ENCODE measurements at places on chromosomes 11 and 22. TPM values are rescaled to one million over a fixed set of nuclear protein-coding genes. Genes with fewer than 3 reads are reported as not detected.
A peak's percentile ranks its signal among the peaks of the same experiment; 100 is the strongest.

DNA sequence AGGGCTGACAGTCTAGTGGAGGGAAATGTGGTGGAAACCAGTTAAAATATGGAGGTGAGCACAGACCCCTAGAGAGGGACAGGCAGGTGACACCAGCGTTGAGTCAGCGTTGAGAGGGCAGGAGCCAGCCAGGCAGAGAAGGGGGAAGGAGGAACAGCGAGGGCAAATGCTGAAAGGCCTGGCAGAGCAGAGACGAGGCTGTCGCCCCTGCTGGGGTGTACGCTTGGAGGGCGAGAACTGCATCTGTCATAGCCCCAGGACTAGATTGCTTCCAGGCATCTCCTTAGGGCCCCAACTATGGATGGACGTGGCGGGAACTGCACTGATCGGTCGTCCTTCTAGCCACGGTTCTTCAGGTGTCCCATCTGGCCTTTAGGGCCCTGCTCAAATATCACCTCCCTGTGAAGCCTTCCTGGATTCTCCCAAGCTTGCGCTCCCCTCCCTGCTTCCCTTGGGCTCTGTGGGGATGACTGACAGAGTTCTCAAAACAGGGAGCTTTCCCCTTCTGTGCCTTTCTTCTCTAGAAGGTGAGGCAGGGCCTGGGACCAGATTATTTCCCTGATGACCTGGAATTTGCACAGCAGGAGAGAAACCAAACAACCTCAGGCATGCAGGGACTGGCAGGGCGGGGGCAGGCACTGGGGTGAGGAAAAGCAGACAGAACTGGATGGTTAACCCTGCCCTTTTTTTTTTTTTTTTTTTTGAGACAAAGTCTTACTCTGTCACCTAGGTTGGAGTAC lies 11.1 kb downstream of the SYNGR1 start:
- no peak for DNase-seq
- no peaks in the 10 kb centered on the region for H3K27me3 ChIP-seq
- H3K27ac ChIP-seq, result no peak overlapping the region

DNA sequence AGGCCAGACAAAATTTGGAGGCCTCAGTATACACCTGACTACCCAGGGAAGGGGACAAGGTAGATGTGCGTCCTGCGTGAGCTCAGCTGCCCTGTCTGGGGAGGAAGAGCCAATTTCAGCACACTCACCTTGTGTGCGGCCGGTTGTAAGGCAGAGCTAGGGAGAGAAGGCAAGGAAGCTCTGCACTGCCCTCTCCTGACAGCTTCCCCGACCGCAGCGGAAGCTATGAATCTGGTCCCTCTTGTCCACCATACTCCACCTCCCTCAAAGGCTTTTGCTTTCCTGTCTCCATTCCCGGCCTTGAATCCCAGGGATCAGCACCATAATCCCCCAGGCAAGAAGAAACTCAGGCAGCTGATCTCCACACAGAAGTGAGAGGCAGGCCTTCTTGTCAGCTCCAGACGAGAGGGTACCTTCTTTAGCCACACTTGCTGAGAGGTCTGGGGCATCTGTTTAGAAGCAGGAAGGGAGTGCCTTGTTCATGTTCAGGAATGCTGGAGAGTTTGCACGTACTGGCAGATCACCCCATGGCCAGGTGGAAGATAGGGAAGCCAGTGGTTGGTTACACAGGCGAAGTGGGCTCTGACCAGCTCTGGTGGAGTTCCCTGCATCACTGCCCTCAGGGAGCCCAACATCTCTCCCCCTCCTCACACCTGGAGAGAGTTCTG lies 62.5 kb downstream of the FEZ1 start:
- no peak overlapping the region for H3K4me3 ChIP-seq
- DNase-seq, result peak; percentile 69
- H3K4me1 ChIP-seq, result peaks cover 4% of the 10 kb centered on the region

- no peaks in the 10 kb centered on the region for H3K4me1 ChIP-seq
- no peak for DNase-seq
- no peak overlapping the region for H3K27ac ChIP-seq
- H3K4me3 ChIP-seq, result no peak overlapping the region
- H3K27me3 ChIP-seq, result no peaks in the 10 kb centered on the region
Measured at GRCh38 chr22:31625661-31626426, 36.2 kb downstream of the PISD start.

DNA sequence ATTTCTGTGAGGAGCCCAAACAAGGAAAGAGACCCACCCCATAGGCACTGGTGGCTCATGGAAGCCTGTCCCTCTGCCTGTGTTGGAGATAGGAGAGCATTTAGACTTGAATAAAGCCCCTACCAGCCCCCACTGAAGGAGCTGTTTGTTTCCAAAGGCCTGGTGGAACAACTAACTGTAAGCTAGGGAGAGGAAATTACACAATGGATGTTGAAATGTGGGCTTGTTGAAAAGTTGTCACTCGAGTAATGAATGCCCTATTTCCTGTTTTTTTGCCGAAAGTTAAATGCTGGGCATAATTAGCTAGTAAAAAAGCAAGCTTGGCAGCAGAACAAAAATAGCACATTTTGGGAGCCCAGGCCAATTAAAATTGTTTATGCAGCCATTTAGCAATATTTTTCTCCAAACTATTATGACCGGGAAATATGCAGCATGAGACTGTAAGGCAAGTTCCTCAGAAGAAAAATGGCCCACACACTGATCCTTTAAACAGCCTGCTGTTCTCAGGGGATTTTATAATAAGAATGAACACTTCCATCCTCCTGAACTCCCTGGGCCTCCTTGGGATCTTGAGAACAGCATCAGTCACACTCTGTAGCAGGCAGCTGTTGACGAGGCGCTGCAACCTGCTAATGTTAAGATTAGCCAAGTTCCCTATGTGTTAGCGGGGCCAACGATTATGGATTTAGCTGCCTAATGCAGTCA lies 38.6 kb upstream of the LMO2 start:
- H3K4me1 ChIP-seq, result peaks cover 18% of the 10 kb centered on the region
- no peak overlapping the region for H3K27ac ChIP-seq
- no peaks in the 10 kb centered on the region for H3K36me3 ChIP-seq
- no peak for DNase-seq

DNA sequence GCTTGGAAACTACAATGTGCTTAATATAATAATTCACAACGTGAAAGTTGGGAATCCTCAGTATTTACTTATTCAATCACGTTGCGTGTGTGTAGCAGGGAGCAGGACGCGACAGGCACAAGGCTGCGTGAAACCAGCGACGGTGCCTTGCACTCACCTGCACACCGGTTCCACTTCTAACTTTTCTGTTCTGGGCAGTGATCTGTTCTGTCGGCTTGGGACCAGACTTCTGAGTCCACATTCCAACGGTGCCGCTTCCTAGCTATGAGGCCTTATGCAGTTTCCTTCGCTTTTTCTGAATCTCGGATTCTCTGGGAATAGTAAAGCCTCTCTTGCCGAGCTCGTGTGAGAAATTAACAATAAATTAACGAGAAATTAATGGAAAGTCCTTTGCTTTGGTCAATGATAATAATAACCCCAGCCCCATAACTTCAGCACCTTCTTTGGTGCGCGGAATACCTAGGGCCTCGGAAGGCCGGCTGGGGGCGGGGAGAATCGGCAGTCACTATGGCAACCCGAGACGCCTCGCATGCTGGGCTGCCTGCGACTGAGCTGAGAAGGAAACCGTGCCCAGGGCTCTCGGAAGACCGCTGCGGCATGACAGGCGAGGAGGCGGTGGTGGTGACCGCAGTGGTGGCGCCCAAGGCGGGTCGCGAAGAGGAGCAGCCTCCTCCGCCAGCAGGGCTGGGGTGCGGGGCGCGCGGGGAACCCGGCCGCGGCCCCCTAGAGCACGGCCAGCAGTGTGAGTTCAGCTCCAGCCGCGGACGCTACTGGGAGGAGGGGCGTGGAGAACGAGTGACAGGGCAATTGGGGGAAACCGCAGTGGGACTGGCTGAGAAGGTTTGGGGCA lies at the start of gene C11orf97:
TSS of gene C11orf97 (plus strand) at position 530 of the 850 bp plus-strand sequence. CDS start at position 598, 68 bp downstream.
- no peaks in the 10 kb centered on the region for H3K36me3 ChIP-seq
- H3K27ac ChIP-seq, result no peak within 1 kb of the TSS
- no peaks in the 10 kb centered on the region for H3K27me3 ChIP-seq
- peak within 1 kb of the TSS; percentile 80 for H3K4me3 ChIP-seq
- DNase-seq, result peak; percentile 82

GRCh38 chr22:32958001-32958400 lies 100.2 kb downstream of the SYN3 start:
- peak; percentile 36 for DNase-seq
- H3K4me1 ChIP-seq, result no peaks in the 10 kb centered on the region
- no peaks in the 10 kb centered on the region for H3K27me3 ChIP-seq
- H3K36me3 ChIP-seq, result no peaks in the 10 kb centered on the region

GRCh38 chr11:3775736-3776406 lies 21.5 kb downstream of the NUP98 start:
- H3K27ac ChIP-seq, result no peak overlapping the region
- no peaks in the 10 kb centered on the region for H3K27me3 ChIP-seq
- no peak overlapping the region for H3K4me3 ChIP-seq

DNA sequence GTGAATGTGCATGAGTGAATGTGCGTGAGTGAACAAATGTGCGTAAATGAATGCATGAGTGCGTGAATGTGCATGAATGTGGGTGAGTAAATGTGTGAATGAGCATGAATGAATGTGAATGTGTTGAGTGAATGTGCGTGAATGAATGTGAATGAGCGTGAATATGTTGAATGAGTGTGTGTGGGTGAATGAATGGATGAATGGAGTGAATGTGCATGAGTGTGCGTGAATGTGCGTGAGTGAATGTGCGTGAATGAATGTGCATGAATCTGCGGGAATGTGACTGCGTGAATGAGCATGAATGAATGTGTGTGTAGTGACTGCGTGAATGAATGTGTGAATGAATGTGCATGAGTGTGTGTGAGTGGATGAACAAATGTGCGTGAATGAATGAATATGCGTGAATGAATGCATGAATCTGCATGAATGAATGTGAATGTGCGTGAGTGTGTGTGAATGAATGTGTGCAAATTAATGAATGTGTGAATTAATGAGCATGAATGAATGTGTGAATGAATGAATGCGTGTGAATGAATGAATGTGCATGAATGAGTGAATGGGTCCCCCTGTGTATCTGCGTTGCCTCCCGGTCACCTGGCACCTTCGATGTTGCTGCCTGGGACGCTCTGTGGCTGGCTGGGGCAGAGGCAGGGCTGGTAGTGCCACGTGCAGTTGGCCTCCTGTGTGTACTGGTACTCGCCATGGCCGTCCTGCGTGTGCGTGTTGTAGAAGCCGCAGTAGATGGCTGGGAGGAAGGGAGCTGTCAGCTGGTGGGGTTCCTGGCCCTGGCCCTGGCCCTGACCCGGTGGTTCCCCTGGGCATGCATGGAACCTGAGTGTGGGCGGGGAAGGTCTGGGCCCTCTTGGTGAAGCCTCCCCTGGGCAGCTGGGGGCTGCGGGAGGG lies 13.4 kb downstream of the MUC6 start:
- H3K27ac ChIP-seq, result no peak overlapping the region
- H3K27me3 ChIP-seq, result no peaks in the 10 kb centered on the region
- no peaks in the 10 kb centered on the region for H3K4me1 ChIP-seq
- H3K36me3 ChIP-seq, result no peaks in the 10 kb centered on the region
- H3K4me3 ChIP-seq, result no peak overlapping the region
- DNase-seq, result no peak

- no peaks in the 10 kb centered on the region for H3K4me1 ChIP-seq
- H3K27ac ChIP-seq, result no peak overlapping the region
- peak; percentile 65 for DNase-seq
- no peaks in the 10 kb centered on the region for H3K27me3 ChIP-seq
Measured at GRCh38 chr11:34284156-34284555, 73.7 kb downstream of the ABTB2 start.

DNA sequence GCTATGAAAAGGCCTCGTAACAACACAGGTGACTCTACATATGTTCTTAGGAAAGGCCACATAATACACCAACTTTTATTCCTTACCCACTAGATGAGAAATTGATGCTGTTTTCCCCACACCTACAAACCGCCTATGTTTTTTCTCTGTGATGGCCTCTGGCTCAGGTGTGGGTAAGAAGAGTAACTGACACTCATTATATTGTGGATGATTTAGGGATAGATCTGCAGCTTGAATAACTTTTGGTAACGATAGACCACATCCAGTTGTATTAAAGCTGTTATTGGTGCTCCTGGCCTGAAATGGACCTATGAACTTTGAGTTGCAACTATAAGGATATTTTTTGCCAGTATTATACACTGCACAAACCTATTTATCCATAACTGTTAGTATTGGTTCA lies 3.6 kb downstream of the LDHA start:
- no peaks in the 10 kb centered on the region for H3K27me3 ChIP-seq
- H3K4me3 ChIP-seq, result no peak overlapping the region
- H3K4me1 ChIP-seq, result peaks cover 12% of the 10 kb centered on the region

DNA sequence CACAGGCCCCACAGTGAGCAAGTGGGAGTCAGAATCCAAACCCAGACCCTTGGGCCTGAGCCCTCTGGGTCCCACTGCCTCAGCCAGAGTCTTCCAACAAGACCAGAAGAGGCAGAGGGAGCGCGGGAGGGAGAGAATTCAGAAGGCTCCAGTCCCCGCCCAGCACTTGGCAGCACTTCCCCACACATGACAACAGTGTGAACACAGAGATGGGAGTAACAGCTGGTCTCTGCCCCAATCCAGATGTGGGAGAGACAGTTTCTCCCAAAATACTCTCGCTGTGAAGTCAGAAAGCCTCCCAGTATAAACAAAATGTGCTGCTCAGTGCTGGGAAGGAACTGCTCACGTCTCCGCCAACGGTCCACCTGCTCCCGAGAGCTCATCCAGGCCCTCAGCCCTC lies 219.9 kb downstream of the MN1 start:
- H3K27me3 ChIP-seq, result no peaks in the 10 kb centered on the region
- H3K4me3 ChIP-seq, result no peak overlapping the region
- DNase-seq, result no peak
- no peaks in the 10 kb centered on the region for H3K4me1 ChIP-seq
- no peaks in the 10 kb centered on the region for H3K36me3 ChIP-seq
- H3K27ac ChIP-seq, result no peak overlapping the region

DNA sequence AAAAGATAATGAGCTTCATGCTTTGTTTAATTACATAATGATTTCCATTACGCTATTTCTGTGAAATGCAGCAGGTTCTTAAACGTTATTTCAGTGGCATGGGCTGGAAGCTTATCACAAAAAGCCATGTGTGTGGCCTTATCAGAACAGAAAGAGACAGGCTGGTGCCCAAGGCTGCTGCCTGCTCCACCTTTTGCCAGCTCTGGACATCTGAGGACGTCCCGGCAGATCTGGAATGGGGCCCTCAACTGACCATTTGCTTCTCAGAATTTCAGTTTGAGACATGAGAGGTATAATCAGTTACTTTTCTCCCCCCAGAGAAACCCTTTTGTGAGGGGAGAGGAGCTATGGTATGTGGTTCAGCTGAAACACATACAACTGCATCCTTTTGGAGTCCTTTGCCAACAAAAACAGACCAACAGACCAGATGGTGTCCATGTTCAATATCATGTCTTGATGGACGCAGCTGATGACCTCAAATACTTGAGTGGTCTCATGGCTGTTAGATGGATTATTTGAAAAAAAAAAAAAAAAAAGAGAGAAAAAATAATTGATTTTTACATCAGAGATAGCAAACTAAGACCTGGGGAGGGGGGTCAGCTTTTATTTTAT lies 8.6 kb downstream of the CDPF1 start:
- no peak overlapping the region for H3K27ac ChIP-seq
- no peaks in the 10 kb centered on the region for H3K36me3 ChIP-seq
- no peak overlapping the region for H3K4me3 ChIP-seq
- peak; percentile 85 for DNase-seq

Gene GGTLC2
- polyA plus RNA-seq, result not detected

Gene SLC29A2
- 3.7 TPM for polyA plus RNA-seq

Gene PGR
- polyA plus RNA-seq, result not detected

Gene TTC28
- polyA plus RNA-seq, result 5.8 TPM

Gene C11orf91
- 0.15 TPM for polyA plus RNA-seq

Gene SCGB1D2
- polyA plus RNA-seq, result not detected

Gene RAPSN
- polyA plus RNA-seq, result 0.23 TPM

Gene LMNTD2
- polyA plus RNA-seq, result 2.4 TPM
